ENCODE measurements at places on chromosomes 6 and 20.

GRCh38 chr6:36226438-36227047, 30.0 kb downstream of the BRPF3 start:
- no peak for DNase-seq

DNA sequence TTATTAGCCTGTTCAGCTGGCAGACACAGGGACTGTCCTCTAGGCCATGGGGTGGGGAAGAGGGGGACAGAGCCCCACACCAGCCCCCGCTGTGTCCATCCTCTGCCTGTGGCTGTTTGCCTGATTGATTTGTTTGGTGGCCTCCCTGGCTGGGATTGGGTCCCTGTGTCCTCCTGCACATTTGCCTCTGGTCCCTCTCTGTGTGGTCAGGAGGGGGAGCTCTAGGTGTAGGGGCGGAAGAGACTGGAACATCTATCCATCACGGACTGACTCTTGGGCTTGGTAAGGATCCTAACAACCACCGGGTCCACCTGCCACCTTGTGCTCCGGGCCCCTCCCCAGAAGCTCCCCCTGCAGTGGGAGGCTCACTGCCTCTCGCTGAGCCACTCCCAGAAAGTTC, 38.4 kb upstream of the CCDC167 start:
- no peak for DNase-seq

DNA sequence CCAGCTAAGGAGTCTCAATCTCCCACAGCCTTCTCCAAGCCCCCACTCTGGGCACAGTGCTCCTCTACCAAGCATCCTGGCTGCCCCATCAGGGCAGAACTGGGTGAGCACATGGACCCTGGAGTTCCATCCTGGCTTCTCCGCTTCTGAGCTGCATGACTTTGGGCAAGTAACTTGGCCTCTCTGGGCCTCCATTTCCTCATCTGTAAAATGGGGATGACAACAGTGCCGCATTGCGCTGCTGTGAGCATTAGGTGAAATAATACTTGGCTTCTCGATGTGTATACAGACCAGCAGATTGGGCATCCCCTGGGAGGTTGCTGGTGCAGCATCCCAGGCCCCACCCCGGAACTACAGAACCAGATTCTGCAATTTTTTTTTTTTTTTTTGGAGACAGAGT, 8.3 kb upstream of the RIPOR3 start:
- DNase-seq = no peak

DNA sequence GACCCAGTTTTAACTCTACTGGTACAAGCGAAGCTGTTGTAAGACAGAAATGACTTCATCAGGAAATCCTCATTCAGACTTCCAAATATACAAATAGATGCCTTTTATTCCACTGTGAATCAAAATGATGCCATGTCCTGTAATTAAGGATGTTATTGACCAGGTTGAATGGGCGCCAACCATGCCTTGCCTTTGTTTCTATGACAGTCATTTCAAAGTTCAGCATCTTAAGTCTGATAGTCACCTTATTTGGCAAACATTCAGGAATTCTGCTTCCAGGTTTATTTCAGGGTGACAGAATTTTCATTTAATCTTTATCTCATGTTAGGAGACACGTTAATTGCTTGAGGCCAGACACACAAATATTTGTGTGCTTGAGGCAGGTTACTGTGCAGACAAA, 592.8 kb upstream of the JAG1 start:
- DNase-seq = no peak

DNA sequence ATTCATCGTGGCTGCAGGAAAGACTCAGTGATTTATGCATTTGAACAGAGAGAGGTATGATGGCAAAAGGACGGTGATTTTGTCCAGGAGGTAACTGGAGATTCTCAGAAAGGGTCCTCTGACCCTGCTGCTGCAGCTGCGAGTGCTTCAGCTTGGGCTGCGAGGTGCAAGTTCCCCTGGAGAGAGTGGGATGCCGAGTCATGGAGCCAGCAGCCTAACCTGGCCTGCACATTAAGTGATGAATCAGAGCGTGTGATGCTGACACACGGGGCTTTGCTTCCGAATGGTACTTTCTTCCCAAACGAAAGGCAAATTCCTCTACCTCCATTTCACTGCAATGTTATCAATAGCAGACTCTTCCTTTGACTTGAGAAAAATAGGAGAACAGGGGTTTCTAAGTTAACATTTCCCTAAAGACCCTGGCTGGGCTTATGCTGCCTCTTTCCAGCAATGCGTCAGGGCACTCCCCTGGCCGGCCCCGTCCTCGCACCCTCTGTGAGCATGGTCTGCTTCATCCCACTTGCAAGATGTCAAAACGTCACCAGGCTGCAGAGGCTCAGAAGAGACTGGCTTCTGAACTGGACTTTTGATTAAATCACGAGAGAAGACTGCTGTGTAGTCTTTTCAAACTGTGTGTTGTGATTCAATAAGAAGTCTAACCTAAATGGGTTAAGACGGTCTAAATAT, 628.0 kb upstream of the AGPAT4 start:
- no peak for DNase-seq

DNA sequence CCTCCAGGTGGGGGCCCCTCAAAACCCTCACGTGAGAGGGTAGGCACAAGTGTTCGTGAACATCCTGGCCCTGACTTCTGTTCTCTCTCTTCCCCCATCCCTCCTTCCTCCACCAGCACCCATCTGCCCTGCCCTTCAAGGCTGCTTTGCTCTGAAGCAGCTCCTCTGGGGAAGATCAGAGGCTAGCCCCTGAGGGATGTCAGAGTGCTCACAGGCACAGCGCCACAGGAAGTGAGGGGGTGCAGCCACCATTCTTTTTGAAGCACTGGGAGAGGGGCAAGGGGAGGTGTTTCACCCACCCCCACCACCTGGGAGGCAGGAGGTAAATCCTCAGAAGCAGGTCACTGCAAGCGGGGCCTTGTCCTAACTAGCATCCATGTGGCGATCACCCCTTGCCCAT, 11.4 kb downstream of the MOCS1 start:
- DNase-seq = no peak

DNA sequence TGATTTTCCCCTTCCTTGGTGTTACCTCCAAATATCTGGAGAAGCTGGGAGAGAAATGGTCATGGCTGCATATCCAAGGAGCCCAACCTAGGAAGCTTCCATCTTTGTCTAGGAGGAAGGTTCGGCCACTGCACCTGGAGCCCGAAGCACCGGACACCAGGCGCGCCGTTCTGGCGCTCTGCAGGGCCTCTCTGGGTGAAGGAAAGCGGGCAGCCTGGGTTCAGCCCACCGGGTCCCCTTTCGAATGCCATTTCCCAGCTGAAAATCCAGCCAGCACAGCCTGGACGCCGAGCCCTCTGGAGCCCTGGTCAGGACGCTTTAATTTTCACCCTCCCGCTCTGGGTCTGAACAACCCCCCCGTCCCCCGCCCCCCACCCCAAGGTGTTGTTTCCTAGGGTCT, 1.2 kb downstream of the LINC00237 start:
- no peak for DNase-seq

- DNase-seq = no peak
Measured at GRCh38 chr20:46230801-46231282, 77.5 kb downstream of the CDH22 start.

DNA sequence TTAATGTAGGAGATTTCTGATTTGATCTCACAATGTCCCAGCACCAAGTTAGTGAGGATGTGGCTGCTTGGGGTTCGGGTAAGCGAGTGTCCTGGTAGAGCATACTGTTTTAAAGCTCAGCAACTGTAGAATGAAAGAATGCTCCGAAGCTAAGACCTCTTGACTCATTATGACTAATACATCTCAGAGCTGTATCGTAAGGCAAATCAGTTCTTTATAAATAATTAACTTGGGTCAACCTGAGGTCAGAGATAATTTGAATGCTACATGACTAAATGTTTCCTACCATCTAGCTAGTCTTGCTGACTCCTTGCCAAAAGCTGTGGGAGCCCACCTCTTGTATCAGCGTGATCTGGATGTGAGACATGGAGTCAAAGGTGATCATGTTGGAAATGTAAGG, 128.8 kb upstream of the PDE7B start:
- no peak for DNase-seq

GRCh38 chr6:151408858-151409257, 17.5 kb upstream of the ZBTB2 start:
- DNase-seq = no peak

GRCh38 chr6:126051791-126052190, 65.5 kb downstream of the TRMT11 start:
- no peak for DNase-seq

DNA sequence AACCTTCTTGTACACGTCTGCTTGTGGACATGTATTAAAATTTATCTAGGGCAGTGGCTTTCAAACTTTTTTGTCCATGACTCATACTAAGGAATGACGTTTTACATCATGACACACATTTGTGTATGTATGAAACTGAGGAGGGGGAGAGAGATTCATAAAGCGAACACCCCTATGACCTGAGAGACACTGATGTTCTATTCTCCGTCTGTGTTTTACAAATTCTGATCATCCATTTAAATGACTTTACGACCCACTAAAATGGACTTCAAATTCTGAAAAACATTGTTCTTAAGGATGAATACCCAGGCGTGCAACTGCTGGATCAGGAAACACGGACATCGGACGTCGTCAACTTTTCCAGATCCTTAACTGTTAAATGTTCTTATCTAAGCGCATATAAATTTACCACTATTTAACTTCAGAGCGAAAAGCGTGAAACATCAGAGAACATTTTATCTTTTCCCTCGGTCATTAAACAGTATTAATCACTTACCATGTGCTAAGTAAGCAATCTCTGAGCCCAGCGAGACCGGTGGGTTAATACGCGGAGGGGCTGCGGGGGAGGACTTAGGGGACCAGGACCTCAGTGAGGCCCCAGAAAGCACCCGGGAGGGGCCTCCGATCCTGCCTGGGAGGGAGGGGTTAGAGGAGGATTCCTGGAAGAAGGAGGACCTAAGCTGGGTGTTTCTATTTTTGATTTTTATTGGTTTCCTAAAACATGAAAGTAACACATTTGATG, 1.2 kb downstream of the PLAGL1 start:
- no peak for DNase-seq

- DNase-seq = no peak
Measured at GRCh38 chr20:14336686-14337085, 726 bp downstream of the FLRT3 start.

DNA sequence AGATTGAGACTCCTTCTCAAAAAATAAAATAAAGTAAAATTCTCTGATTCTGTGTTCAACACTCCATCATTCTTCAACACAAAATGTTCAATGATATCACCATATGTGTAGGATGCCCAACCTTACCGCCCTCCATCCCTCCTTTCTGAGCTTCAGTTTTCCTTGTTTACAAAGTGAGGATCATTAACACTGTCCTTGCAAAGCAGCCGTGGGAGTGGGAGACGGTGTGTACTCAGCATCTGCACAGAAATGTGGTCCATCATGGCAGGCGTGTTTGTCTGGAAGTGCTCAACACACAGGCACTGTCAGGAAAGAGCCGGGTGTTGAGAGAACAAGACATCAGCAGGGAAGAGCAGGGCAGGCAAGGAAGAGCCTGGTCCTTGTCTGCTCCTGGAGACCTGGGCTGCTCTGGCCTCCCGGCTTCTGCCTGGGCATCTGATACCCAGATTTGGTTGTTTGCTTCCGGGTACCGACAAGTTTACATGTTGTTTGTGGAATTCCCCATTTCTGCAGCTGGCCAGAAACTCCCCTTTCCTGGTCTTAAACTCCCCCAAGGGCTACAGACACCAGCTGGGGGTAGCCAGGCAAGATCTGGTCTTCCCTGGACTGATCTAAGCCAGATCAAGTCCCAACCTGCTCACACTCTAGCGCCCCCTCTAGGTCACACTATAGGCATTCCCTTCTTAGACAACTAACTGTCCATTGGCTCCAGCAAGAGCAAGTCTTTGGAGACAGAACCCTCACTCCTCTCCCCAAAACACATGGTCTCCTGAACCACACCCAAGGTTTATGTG, 26.7 kb upstream of the TTPAL start:
- DNase-seq = no peak

- no peak for DNase-seq
Measured at GRCh38 chr20:38658879-38659596, 57.4 kb downstream of the ARHGAP40 start.
